Stimulated activated CD8-positive, alpha-beta memory T cell treated with anti-CD3 and anti-CD28 coated beads, Interleukin-4, amount 100 ng/mL, for 24 hours (primary cell): ENCODE measurements at places on chromosomes 16 and 17.

GRCh38 chr16:19499481-19499880 lies 22.4 kb downstream of the GDE1 start:
- no peak for DNase-seq

- no peak for DNase-seq
Observed at GRCh38 chr16:50681021-50681885, at the start of gene SNX20. Gene SNX20, minus strand, starts transcription at chr16:50681312. Its CDS starts 3,786 bp downstream, at chr16:50677526.

GRCh38 chr16:73413091-73413829 lies 365.3 kb upstream of the ZFHX3 start:
- DNase-seq, result no peak

- DNase-seq, result no peak
Observed at GRCh38 chr17:64328859-64329531, 61.7 kb downstream of the PECAM1 start.

DNA sequence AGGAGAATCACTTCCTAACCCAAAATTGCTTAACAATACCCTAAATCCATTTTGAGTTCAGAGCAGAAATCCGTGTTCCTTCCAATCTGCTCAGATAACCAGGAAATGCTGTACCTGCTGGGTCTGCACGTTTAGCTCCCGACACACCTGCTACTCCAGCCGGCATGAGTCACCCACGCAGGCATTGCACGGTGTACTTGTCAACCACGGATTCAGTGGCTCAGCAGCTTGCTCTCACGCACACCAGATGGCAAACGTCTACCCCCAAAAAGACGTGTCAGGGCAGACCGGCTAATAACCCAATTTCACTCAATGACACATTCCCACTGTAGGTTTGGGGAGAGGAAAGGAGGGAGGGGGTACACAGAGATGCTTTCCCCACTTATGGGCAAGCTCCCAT lies 468.1 kb downstream of the SOX9 start:
- no peak for DNase-seq

GRCh38 chr17:76688165-76688622 lies 22.6 kb downstream of the MXRA7 start:
- DNase-seq, result no peak
